ENCODE measurements at places on chromosomes 6 and 20.
A peak's percentile ranks its signal among the peaks of the same experiment; 100 is the strongest.

- no peak for DNase-seq
These were observed 12.7 kb upstream of the BAK1 start for GRCh38 chr6:33592595-33593413.

DNA sequence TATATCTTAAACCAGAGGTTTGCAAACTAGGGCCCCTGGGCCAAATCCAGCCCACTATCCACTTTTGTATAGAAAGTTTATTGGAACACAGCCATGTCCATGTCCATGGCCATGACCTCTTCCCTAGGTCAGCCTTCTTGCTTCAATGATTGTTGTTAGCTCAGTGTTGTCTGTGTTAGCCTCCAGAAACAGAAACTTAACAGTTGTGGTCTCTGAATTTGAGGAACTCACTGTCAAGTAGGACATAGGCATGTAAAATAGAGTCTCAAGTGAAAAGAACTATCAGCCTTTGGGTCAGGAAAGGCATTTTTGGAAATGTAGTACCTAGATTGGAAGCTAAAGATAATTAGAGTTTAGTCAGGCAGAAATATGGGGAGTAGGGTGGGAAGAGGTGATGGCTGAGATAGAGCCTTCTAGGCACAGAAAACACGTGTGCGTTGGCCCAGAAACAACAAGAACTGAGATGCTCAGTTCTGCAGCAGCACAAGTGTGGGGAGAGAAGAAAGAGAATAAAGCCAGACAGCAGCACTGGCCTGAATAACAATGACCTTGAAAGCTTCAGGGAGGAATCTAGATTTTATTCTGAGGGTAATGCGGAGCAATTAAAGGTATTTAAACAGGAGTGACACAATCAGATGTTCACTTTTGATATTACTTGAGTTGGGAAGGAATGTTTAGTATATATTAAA, 87.0 kb upstream of the OLIG3 start:
- peak; percentile 40 for DNase-seq

DNA sequence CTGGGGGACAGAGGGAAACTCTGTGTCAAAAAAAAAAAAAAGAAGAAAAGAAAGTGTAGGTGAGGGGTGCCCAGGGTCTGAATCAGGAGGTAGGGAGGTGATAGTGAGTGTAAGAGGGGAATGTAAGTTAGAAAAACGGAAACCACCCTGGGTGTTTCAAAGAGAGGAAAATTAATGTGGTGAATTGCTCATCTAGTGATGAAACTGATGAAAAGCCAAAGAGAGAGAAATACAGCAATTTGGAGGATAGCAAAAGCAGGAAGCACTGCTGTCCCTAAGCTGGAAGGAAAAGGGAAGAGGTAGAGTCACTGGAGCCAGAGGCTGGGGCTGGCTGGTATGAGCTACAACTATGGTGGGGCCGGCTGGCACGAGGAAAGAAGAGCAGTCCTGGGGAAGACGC, 85.0 kb upstream of the CEP85L start:
- DNase-seq, result no peak

DNA sequence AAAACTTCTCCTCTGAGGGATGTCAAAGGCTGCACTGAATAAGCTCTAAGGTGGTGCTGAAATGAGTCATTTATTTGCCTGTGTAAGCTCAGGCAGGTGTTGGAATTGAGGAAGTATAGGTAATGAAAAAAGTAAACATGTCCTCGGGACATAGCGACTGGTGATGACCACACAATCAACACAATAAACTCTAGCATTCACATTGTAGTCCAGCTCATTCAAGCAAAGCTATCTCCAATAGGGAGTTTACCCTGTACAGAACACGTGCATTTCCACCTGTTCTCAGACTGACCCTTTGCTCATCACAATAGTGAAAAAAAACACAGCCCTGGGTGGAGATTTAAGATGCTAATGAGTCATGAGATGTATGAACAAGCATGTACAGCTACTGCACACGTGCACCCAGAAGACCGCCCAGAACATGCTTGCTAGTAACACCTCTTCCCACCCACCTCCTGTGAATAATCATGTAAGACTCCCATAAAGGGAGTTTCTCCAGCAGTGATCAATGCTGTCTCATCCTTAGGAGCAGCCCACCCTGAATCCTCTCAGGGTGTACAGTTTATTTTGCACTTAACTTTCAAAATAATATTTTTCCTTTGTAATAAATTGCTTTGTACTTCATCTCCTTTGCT, 33.0 kb upstream of the POU5F1 start:
- DNase-seq, result peak; percentile 96
